ENCODE measurements at places on chromosomes 13 and 19. TPM values are rescaled to one million over a fixed set of nuclear protein-coding genes. Genes with fewer than 3 reads are reported as not detected.
A peak's percentile ranks its signal among the peaks of the same experiment; 100 is the strongest.

The ATP8B3 gene
- total RNA-seq = 0.99 TPM

The DENND1C gene
- 0.69 TPM for total RNA-seq

The REX1BD gene
- 23.4 TPM for total RNA-seq

The ALOX5AP gene
- total RNA-seq = 13.3 TPM

The TMEM238 gene
- total RNA-seq = 0.30 TPM

The SIPA1L3 gene
- 20.3 TPM for total RNA-seq

DNA sequence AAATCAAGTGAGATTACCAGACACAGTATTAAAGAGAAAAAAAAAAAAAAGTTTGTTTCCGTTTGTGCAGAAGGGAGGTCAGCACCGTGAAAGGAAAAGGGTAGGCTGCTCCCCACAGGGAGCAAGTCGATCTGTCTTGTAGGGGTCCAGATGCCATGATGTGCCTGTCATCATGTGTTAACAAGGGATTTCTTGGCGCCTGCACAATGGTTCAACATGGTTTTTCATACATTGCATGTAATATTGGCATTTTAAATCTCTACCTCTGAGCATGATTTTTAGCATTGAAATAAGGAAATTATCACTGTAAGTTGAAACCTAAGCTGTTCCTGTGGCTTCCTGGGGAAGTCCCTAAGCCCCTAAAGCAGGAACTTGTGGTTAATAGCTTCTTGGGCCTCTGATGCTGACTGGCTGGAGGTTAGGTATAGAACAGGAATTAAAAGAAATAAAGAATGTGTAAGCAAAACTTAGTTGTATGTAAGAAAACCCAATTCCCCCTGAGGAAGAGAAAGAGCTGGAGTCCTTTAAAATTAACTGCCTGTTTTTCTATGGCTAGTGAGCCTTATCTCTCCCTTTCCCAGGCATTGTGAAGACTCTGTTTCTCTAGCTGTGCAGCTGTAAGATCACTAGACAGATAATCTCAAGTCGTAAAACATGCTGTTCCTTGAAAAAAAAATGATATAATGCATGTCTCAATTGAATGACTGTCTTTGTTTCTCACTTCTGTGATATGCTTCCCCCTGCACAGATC lies 7.4 kb upstream of the FCGBP start:
- DNase-seq = no peak

- no peak for DNase-seq
These were observed 27.1 kb downstream of the TSSK6 start for GRCh38 chr19:19487950-19488874.

- no peak for DNase-seq
These were observed 206.7 kb downstream of the LACC1 start for GRCh38 chr13:44086389-44086788.

DNA sequence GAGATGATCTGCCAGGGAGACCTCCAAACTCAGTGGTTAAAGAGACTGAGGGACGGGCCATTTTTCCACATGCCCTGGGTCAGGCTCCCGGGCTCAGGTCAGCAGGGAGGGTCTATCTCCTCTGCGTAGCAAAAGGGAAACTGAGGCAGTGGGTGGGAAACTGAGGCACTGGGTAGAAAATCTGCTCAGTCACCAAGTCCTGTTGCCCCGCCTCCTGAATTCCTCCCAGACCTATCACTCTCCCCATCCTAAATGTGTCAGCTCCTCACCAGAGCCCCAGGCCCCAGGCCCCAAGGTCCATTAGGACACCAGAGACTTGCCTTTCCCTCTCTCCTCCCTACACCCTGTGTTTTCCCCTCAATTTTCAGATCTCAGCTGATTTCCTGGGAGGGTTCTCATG lies 2.4 kb downstream of the CD320 start:
- DNase-seq = no peak

GRCh38 chr13:82011355-82011754 lies 1670.4 kb upstream of the SPRY2 start:
- no peak for DNase-seq

DNA sequence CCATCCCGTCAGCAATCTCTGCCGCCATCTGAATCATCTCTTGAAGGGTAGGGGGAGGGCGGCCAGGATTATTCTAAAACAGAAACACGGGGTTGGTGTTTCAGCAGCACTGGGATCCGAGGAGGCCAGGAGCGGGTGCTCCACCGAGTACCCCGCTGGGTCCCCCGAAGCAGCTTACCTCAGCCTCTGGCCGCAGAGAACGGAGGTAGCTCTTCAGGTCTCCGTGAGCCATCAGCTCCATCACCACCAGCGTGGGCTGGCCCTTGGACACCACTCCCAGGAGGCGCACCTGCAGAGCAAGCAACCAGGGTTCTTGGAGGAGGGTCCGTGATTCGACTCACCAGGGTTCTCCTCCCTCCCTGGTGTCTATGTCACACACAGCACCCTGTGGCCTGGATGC lies 53.2 kb downstream of the ZNF557 start:
- no peak for DNase-seq

- peak; percentile 63 for DNase-seq
These were observed at the start of gene PRR12 for GRCh38 chr19:49590971-49591730. PRR12 (plus strand) TSS chr19:49591182; CDS start chr19:49591655, 473 bp downstream.

DNA sequence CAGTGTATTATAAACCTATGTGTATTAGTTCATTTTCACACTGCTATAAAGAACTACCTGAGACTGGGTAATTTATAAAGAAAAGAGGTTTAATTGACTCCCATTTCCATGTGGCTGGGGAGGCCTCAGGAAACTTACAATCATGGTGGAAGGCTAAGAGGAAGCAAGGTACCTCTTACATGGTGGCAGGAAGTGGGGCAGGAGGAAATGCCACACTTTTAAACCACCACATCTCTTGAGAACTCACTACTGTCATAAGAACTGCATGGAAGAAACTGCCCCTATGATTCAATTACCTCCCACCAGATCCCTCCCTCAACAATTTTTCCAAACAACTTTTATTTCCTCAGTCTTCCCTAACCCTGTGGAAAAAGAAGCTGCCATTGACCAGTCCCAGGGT lies 14.5 kb upstream of the TPP2 start:
- no peak for DNase-seq

GRCh38 chr13:42477596-42478190 lies 96.3 kb upstream of the TNFSF11 start:
- no peak for DNase-seq

- no peak for DNase-seq
These were observed 124.2 kb downstream of the LMO7 start for GRCh38 chr13:75760131-75761021.
